ENCODE measurements at places on chromosomes 11 and 22. TPM values are rescaled to one million over a fixed set of nuclear protein-coding genes. Genes with fewer than 3 reads are reported as not detected.

DNA sequence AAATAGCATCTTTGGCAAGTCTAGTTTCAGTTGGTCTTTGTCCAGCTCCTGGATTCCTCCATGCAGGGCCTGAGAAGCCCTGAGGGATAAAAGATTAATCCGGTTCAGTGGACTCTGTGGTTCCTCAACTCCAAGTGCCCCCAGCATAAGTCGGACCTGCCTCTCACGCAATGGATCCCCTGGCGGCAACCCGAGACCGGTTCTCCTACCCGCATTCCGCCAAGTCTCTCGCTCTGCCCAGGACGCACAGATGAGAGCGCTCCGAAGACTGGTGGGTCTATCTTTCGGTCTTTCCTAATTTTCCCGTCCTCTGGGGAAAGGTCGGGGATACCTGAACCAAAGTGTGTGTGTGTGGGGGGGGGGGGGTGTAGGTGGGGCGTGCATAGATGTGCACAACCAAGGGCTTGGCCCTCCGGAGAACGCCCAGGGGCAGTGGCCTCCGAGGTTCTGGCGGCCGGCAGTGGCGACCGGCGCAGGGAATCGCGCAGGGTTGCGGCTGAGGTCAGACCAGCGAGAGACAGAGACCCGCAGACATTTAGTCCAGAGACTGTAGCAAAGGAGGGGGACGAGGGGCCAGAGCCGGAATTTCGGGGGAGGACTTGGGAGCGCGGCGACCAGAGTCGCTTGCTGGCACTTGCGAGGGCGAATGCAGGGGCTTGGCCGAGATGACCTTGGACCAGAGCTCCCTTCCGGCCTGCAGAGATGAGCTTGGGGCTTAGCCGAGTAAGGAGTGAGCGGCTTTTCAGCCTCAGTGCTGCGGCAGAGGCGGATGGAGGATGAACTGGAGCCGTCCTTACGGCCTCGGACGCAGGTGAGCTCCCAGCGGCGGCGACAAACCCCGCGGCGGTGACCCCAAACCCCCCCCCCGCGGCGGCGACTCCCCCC lies 712 bp upstream of the SLC2A11 start:
- no peaks in the 10 kb centered on the region for H3K27me3 ChIP-seq
- peak overlapping the region; percentile 99 for H3K4me3 ChIP-seq
- peak overlapping the region; percentile 66 for H3K27ac ChIP-seq
- DNase-seq, result no peak

- no peak for DNase-seq
- no peaks in the 10 kb centered on the region for H3K4me1 ChIP-seq
- no peaks in the 10 kb centered on the region for H3K27me3 ChIP-seq
- H3K27ac ChIP-seq, result no peak overlapping the region
Measured at GRCh38 chr11:27234043-27234668, 128.9 kb downstream of the CCDC34 start.

DNA sequence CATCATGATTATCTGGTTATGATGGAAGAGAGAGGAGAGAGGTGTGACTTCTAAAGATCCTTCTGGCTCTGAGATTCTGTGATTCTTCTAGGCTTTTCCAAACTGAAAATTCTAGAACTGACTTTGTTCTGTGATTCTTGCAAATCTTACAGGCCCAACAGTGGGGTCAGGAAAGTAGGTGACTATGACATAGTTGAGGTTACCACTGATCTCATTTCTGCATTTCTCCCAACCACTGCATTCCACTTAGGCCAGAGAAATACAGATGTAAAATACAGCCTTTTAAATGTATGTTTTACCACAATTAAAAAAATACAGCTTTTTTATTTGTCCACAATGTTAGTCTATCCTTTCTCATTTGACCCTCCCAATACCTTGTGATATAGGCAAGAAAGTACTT lies 83.7 kb downstream of the STIM1 start:
- no peak overlapping the region for H3K4me3 ChIP-seq
- no peaks in the 10 kb centered on the region for H3K36me3 ChIP-seq
- no peaks in the 10 kb centered on the region for H3K27me3 ChIP-seq

DNA sequence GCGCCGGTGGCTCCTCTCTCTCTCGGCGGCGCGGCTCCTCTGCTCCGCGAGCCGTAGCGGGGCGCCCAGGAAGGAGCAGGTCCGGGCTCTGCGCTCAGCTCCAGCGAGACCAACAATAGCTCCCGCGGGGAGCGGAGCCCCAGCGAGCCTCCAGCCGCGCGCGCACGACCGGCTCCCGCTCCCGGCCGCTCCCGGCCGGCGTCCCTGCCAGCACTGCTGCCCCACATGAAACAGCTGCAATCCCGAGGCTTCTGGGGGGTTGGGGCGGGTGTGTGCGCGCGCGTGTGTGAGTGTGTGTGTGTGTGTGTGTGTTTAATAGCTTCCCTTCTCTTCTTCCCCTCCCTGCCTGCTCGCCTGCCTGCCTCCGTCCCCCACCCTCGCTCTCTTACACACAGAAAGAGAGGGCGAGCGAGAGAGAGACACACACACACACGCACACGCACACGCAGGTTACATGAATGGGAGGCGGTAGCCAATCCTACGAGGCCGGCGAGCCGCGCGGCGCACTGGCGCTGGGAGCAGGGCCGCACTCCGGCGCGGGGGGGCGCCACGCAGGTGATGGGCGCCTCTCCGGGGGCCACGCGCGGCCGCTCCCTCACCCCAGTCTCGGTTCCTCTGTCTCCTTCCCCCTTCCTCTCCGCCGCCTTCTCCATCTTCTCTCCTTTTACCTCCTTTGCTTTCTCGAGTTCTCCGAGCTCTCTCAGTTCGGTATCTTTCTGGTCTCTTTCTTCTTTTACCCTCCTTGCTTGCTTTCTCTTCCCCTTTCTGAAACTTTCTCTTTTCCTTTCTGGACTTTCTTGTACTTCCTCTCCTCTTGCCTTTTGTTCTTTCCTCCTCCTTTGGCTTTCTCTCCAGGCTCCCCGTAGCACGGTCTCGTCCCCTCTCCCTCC lies at the start of gene TENM4:
Gene TENM4 (minus strand): TSS at position 460 of the 890 bp plus-strand sequence. CDS start 371,086 bp downstream, outside the sequence.
- no peaks in the 10 kb centered on the region for H3K27me3 ChIP-seq
- no peak within 1 kb of the TSS for H3K4me3 ChIP-seq
- no peak within 1 kb of the TSS for H3K27ac ChIP-seq
- H3K4me1 ChIP-seq, result no peaks in the 10 kb centered on the region

DNA sequence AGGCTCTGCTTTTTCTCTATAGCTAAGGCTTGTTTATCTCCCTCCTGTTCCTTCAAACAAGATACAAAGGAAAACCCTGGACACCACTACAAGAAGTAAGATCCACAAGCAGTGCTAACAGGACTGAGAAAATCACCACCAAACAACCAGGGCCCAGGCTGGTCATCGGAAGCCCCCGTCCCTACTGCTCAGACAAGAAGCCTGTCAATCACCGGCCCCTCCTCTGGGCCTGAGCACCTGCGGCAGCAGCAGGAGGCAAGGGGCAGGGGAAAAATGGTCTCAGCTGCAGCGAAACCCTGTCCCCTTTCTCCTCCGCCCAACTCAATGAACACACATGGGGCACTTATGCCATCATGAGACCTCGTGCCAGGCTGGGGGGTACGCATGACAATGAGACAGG lies 155.2 kb downstream of the CEP164 start:
- no peak overlapping the region for H3K27ac ChIP-seq
- H3K27me3 ChIP-seq, result no peaks in the 10 kb centered on the region
- H3K4me3 ChIP-seq, result no peak overlapping the region
- no peaks in the 10 kb centered on the region for H3K4me1 ChIP-seq
- H3K36me3 ChIP-seq, result no peaks in the 10 kb centered on the region

GRCh38 chr11:19673924-19674729 lies 38.5 kb upstream of the NAV2 start:
- H3K4me3 ChIP-seq, result no peak overlapping the region
- no peak overlapping the region for H3K27ac ChIP-seq
- H3K36me3 ChIP-seq, result no peaks in the 10 kb centered on the region
- no peak for DNase-seq
- H3K27me3 ChIP-seq, result no peaks in the 10 kb centered on the region
- H3K4me1 ChIP-seq, result no peaks in the 10 kb centered on the region

DNA sequence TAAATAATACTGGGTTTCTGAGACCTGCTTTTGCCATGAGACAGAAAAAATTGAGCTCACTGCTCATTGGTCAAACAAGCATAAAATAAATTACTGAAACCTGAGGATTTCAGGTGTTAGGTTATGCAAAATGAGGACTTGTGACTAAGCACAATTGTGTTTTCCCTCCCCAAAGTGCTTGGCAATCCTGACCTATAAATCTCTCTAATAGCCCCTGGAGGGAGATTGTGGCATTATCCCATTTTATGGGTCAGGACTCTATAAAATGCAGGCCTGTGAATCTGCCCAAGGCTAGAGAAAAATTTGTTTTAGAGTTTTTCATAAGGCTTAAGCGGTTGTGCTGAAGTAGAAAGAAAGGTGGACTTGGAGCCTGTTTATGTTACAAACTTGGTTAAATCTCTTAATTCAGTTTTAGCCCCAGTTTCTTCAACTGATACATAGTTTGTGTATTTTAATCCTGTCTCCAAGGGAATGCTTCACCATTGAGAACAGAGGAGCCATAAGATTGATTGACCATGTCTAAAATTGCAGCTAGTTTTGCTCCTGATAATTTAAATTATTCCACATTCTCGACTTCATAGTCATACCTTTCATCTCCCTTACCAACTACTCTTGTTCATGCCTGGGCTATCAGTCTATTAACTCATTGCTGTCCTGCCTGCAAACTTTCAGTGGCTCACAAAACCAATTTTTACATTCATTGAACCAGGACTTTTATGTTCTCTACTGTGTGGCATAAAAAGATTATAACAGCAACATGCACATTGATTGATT lies 63.6 kb upstream of the LRRC4C start:
- no peak overlapping the region for H3K4me3 ChIP-seq
- no peaks in the 10 kb centered on the region for H3K27me3 ChIP-seq
- no peak overlapping the region for H3K27ac ChIP-seq
- no peaks in the 10 kb centered on the region for H3K4me1 ChIP-seq
- no peak for DNase-seq

DNA sequence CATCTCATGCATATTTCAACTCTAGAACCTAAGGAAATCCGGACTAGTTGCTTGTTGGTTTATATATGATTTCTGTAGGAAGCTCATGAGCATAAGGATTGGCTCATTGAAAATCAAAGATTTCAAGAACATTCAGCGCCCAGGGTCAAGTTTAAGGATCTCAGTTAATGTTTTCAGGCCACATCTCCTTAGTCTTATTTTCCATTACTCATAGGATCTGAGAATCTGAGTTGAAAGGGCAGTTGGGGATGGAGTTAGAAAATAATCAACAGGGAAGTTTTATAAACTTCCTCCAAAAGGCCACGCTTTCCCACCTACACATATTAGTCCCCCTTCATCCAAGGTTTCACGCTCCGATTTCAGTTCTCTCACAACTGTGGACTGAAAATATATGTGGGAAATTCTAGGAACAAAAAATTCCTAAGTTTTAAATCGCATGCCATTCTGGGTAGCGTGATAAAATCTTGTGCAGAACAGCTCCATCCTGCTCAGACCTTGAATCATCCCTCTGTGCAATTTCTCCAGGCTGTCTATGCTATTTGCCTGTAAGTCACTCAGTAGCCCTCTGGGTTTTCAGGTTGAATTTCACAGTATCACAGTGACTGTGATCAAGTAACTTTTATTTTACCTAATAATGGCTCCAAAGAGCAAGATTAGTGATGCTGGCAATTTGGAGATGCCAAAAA lies 160.2 kb downstream of the KIRREL3 start:
- no peak overlapping the region for H3K4me3 ChIP-seq
- H3K27ac ChIP-seq, result no peak overlapping the region
- no peaks in the 10 kb centered on the region for H3K4me1 ChIP-seq
- DNase-seq, result no peak

DNA sequence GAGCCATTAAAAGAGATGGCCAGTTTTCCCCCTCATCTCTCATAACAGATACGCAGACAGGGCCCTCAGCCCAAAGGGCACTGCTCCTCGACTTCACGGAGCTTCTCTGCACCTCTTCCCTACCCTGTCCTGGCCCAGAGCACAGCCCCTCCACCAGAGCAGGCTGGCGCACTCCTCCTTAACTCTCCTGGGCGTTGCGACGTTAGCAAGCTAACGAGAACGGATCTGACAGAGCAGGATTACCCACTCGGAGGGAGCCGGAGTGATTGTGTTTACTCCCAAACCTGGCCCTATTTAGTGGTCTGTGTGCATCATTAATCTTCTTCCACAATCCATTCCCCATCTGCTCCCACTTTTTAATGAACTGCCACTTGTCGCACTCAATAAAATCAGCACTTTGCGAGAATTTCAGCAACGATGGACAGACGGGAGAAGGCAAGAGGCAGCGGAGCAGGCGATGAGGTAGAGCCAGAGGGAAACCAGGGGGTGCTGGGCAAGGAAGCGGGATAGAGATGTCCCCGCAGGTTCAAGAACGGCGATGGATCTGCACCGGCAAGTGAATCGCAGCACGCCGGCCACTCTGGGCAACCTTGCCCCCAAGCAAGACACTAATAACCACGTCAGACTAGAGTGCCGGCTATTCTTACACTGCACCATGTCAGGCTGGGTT lies 159.4 kb downstream of the BUD13 start:
- no peak overlapping the region for H3K4me3 ChIP-seq
- no peak for DNase-seq
- H3K36me3 ChIP-seq, result no peaks in the 10 kb centered on the region
- H3K27me3 ChIP-seq, result no peaks in the 10 kb centered on the region

DNA sequence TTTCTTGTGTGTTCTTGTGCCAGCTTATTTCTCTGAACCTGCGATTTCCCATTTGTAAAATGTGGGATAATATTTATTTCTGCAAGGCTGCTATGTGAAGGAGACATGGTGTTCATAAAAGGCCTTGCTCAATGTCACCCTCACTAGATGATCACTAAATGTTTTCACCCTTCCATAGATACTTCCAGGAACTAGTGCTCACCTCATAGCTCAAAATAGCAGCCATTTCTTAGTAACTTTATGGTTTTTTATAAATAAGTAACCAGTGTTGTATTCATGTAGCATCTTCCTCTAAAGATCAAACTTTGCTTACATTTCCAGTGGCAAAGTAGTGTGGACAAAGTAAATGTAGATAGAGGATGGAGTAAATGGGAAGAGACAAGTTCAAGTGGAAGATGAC lies 23.8 kb downstream of the SYTL2 start:
- no peak overlapping the region for H3K4me3 ChIP-seq
- no peak overlapping the region for H3K27ac ChIP-seq
- H3K4me1 ChIP-seq, result no peaks in the 10 kb centered on the region
- H3K36me3 ChIP-seq, result no peaks in the 10 kb centered on the region
- no peaks in the 10 kb centered on the region for H3K27me3 ChIP-seq
- DNase-seq, result no peak

DNA sequence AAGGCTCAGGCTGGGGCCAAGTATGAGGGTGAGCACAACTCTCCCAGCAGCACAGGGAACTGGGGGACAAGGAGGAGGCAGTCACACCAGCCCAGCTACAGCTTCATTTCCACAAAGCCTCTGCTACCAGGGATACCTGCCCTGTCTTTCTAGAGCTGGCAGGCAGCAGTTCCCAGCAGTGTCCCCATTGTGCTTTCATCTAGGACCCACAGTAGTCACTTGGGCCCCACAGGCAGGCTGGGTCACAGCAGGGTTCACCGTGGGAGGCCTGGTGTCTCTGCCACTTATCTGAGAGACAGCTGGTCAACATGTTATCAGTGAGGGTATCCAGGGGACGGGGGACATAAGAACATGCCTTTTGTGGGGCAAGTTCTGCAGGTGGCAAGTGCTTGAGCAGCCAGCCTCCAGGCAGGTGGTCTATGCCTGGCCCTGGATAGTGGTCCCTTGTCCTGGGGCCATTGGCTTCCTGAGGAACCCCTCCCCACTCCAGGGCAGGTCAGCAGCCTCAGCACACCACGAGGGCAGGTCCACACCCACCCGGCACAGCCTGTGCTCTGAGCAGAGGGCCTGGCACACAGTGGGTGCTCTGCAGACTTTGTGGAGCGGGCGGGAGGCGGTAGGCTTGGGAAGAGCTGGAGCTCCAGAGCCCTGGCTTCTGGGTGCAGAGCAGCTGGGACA lies 29.9 kb downstream of the GNAZ start:
- no peaks in the 10 kb centered on the region for H3K27me3 ChIP-seq
- no peaks in the 10 kb centered on the region for H3K36me3 ChIP-seq
- H3K4me1 ChIP-seq, result no peaks in the 10 kb centered on the region
- H3K27ac ChIP-seq, result no peak overlapping the region

Gene FAM168A
- 3.3 TPM for polyA plus RNA-seq

Gene TRIM49
- polyA plus RNA-seq, result not detected

Gene CCDC157
- polyA plus RNA-seq, result 2.1 TPM

Gene TSSC4
- polyA plus RNA-seq, result 83.7 TPM

Gene KRTAP5-8
- polyA plus RNA-seq, result not detected

Data from naive thymus-derived CD4-positive, alpha-beta T cell (primary cell).